ENCODE measurements at places on chromosomes 3 and 15. TPM values are rescaled to one million over a fixed set of nuclear protein-coding genes. Genes with fewer than 3 reads are reported as not detected.

Gene NPAP1
- total RNA-seq = not detected

Gene HESX1
- total RNA-seq = not detected

Gene MYLK
- total RNA-seq = not detected

Gene ANKUB1
- total RNA-seq = not detected

Gene BFSP2
- 0.44 TPM for total RNA-seq

Gene HTR3E
- not detected for total RNA-seq

Gene CADPS
- not detected for total RNA-seq

Gene PAK6
- total RNA-seq = 0.22 TPM

Gene IL1RAP
- total RNA-seq = 20.2 TPM

Gene TLR9
- 0.49 TPM for total RNA-seq

Gene CASR
- total RNA-seq = not detected

Data from T-helper 1 cell treated with Interleukin-12 subunit alpha and Interleukin-12 subunit beta and Interleukin-4 antibody, amounts not matched to agents 30 ng/mL and 1 ng/mL, for 36 hours (primary cell).